ENCODE measurements at places on chromosomes 3 and 15. TPM values are rescaled to one million over a fixed set of nuclear protein-coding genes. Genes with fewer than 3 reads are reported as not detected.

- H3K27me3 ChIP-seq = no peaks in the 10 kb centered on the region
- DNase-seq = no peak
- H3K36me3 ChIP-seq = peaks cover 20% of the 10 kb centered on the region
- H3K27ac ChIP-seq = no peak overlapping the region
Measured at GRCh38 chr3:99686469-99686868, 48.1 kb downstream of the COL8A1 start.

DNA sequence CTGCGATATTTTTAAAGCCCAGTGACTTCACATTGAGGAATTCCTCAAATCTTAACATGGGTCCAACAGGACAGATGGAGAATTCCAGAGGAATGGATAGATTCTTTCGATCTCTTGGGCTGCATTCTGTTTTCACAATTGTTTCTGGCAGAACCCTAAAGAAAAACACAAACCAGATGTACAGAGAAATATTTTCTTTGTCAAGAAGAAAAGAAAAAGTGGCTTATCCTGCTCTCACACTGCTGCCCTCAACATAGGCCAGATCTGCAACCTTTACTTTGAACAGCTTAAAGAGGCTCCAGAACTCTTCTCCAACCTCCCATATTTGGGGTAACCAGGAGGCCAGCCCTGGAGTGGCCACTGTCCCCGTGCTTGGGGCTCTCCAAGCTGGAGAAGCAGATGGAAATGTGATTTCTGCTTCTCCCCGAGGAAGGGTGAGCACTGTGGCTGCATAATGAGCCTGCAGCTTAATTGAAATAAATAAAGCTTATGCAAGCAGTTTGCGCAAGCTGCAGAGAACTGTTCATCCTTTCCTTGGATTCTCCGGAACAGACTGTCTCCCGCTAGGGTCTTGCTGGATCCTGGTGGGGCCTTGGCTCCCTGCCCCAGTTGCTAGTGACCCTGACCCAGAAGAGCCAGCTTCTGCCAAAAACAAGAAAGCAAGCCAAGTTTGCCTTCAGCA is 453.2 kb upstream of the PROK2 start:
- H3K27ac ChIP-seq = no peak overlapping the region
- no peak overlapping the region for H3K4me3 ChIP-seq
- H3K27me3 ChIP-seq = peaks cover 10% of the 10 kb centered on the region
- no peaks in the 10 kb centered on the region for H3K36me3 ChIP-seq
- DNase-seq = no peak

- peaks cover 6% of the 10 kb centered on the region for H3K27me3 ChIP-seq
- DNase-seq = no peak
- H3K4me3 ChIP-seq = no peak overlapping the region
Measured at GRCh38 chr3:128870347-128870746, 9.1 kb upstream of the ACAD9 start.

Gene COL6A5
- total RNA-seq = not detected

DNA sequence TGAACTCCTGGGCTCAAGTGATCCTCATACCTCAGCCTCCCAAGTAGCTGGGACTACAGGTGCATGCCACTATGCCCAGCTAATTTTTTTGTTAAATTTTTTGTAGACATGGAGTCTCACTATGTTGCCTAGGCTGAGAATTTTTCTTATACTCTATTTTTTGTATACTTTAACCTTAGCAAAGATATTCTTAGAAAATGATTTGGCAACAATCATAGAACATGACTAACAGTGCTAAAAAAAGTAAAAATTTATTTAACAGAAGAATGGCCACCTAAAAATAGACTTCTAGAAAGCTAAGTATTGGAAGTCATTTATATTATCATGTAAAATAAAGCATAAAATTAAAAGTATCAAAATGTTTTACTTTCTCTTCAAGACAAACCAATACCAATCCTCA is 322.3 kb downstream of the PLCL2 start:
- no peaks in the 10 kb centered on the region for H3K27me3 ChIP-seq
- no peak overlapping the region for H3K4me3 ChIP-seq
- no peak for DNase-seq
- no peaks in the 10 kb centered on the region for H3K36me3 ChIP-seq
- H3K27ac ChIP-seq = no peak overlapping the region

- peak overlapping the region; percentile 20 for H3K27ac ChIP-seq
- H3K27me3 ChIP-seq = no peaks in the 10 kb centered on the region
- H3K4me1 ChIP-seq = peaks cover 40% of the 10 kb centered on the region
- no peaks in the 10 kb centered on the region for H3K36me3 ChIP-seq
- H3K4me3 ChIP-seq = no peak overlapping the region
Measured at GRCh38 chr15:63221346-63221745, 31.9 kb downstream of the RAB8B start.

Gene CMTM8
- 7.3 TPM for total RNA-seq

Gene WDR93
- total RNA-seq = not detected

GRCh38 chr15:95911570-95912279 is 418.8 kb upstream of the NR2F2 start:
- no peak overlapping the region for H3K4me3 ChIP-seq
- no peaks in the 10 kb centered on the region for H3K36me3 ChIP-seq
- H3K27ac ChIP-seq = no peak overlapping the region
- no peak for DNase-seq

DNA sequence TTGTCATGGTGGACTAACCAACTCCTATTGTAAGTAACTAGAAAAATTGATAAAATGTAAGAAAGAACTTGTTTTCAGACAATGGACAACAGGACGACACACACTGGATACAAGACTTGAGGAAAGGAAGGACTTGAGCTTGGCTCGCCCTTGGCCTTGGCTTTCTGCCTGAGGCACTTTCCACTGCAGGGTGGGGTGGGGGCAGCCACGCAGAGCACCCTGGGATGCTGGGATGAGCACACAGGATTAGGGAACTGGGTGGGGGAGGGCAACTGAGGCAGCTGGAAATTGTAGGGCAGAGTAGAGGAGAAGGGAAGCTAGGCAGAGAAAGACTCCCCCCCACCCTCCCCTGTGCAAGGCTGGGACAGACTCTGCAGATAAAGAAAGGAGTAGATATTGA is 25.5 kb upstream of the HHATL start:
- peaks cover 8% of the 10 kb centered on the region for H3K27me3 ChIP-seq
- DNase-seq = no peak
- H3K36me3 ChIP-seq = no peaks in the 10 kb centered on the region
- H3K27ac ChIP-seq = no peak overlapping the region
- no peak overlapping the region for H3K4me3 ChIP-seq
- no peaks in the 10 kb centered on the region for H3K4me1 ChIP-seq

- H3K27me3 ChIP-seq = no peaks in the 10 kb centered on the region
- no peak overlapping the region for H3K4me3 ChIP-seq
- H3K4me1 ChIP-seq = no peaks in the 10 kb centered on the region
- no peak for DNase-seq
- no peak overlapping the region for H3K27ac ChIP-seq
Measured at GRCh38 chr3:194512895-194513601, 26.2 kb upstream of the ATP13A3 start.
